Fibroblast of lung (primary cell): ENCODE measurements at places on chromosomes 7 and 10.

- no peak for DNase-seq
These were observed 613.8 kb upstream of the FOXK1 start for GRCh38 chr7:4068286-4068685.

- DNase-seq, result no peak
These were observed 103.4 kb downstream of the GRID1 start for GRCh38 chr10:86263209-86263608.

DNA sequence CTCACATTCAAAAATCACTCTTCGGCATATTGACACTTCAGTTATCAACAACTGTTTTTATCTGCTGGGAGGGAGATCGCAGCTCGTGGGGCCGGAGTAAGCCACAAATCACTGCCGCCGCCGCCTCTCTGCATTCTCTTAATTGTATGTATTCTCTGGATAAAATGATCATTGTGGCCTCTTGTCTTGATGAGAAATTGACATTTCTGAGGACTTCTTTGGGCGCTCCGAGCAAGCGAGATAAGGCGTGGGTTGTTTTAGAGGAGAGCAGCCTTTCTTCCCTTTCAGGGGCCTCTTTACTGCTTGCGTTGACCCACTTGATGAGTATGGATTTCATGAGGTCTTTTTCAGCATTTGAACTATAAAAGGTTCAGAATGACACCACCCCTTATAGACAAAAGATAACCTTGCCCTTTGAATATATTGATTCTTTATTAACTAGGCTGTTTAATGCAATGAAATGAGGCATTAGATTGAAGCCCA, 130.6 kb downstream of the EBF3 start:
- DNase-seq, result no peak

DNA sequence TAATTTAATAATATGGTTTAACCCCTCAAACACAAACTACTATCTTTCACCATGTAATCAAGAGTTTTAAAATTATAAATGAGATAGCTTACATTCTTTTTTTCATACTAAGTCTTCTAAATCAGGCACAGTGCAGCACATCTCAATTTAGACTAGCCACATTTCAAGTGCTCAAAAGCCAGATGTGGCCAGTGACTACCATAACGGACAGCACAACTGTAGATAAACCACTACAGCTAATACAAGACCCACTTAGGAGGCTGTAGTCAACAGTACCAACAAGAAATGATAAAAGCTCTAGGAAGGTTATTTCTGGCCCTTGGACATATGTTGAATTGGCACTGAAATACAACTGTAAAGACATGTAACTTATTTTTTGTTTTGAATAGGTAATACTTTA, 65.3 kb downstream of the JAZF1 start:
- DNase-seq, result no peak

GRCh38 chr7:93862651-93863050, 27.9 kb downstream of the TFPI2 start:
- DNase-seq, result no peak

- peak; percentile 42 for DNase-seq
These were observed 69.9 kb downstream of the TMEM106B start for GRCh38 chr7:12281038-12281437.

- DNase-seq, result no peak
These were observed 1.7 kb upstream of the CLIP2 start for GRCh38 chr7:74287303-74288033.

DNA sequence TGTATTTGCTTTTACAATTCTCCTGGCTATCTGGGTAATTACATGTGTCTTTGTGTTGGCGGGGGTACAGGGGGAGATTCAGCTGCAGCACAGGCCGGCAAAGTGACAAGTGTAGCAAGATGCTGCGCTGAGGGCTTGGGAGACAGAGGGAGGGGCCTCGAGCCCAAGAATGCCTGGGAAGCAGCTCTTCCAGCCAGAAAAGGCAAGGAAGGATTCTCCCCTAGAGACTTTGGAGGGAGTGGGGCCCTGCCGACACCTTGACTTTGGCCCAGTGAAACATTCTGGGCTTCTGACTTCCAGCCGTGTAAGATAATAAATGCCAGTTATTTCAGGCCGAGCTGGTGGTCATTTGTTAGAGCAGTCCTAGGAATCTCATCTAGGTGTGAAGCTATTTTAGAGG, 7.2 kb upstream of the REPIN1 start:
- no peak for DNase-seq

GRCh38 chr10:80498078-80498832, 39.4 kb upstream of the SH2D4B start:
- no peak for DNase-seq

GRCh38 chr7:118777308-118777707, 552.8 kb downstream of the ANKRD7 start:
- DNase-seq, result no peak

DNA sequence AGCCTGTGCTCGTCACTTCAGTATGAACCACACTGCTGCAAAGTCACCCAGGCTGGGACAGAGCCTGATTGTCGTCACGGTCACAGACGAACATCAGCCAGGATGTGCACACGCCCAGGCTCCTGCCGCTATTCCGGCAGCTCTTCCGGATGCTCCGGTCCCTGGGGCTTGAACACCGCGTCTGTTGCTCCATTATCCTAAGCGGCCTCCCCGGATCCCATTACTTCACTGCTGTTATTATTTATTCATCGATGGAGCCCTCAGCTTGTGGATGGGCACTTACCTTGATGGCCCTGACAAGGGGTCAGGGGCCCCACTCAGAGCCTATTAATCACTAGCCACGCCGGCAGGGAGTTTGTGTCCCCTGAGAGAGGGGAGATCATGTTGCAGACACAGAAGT, 120.8 kb upstream of the PCBD1 start:
- no peak for DNase-seq

- no peak for DNase-seq
These were observed 106.2 kb downstream of the RTKN2 start for GRCh38 chr10:62162261-62162981.

DNA sequence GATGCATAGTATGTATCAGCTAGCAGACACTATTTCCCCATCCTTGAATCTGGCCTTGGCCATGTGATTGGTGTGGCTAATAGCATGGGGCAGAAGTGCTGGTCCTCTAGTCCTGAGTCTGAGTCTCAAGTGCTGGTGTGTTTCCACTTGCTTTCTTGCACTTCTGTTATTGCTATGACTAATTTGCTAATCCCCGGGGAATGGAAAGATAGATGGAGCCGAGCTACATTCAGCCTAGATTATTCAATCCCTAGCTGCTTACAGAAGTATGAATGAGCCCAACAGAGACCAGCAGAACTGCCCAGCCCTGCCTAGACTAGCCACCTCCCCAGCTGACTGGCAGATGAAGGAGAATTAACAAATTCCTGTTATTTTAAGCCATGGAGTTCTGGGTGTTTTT, 53.2 kb upstream of the SYPL1 start:
- DNase-seq, result peak; percentile 54

DNA sequence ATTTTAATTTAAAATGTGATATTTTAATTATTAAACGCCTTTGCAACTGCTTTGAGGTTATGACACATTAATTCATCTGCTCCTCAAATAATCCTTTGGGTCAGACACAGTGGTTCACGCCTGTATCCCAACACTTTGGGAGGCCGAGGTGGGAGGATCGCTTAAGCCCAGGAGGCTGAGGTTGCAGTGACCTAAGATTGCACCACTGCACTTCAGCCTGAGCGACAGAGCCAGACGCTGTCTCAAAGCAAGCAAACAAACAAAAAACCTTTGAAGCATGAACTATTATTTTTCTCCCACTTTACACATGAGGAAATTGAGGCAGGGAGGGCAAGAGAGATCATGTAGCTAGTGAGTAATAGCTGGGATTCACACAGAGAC, 1.5 kb upstream of the POLD2 start:
- DNase-seq, result no peak

GRCh38 chr7:17554341-17555015, 256.0 kb downstream of the AHR start:
- DNase-seq, result no peak

GRCh38 chr10:81303656-81304055, 571.3 kb upstream of the NRG3 start:
- DNase-seq, result no peak

DNA sequence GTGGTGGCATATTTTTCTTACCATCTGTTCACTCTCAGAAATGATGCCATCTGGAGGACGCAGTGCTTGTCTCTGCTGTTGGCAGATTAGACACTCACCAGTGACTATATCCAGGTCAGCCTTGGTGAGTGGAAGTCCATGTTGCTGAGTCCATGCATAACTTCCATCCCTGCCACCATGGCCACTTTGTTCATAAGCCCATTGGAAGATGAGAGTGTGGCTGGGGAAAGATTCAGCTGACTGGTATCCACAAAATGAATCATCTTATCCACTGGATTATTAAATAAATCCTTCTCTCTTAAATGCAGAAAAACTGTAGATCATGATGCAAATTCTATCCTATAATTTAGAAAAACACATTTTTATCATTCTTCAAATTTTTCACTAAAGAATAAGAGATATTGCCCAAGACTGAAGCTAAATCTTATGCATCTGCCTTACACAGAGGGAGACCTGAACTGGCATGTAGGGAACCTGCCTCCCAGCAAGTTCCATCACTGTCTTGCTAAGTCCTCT, 726.9 kb downstream of the TNS3 start:
- peak; percentile 6 for DNase-seq

GRCh38 chr7:84144480-84144879, 50.1 kb downstream of the SEMA3A start:
- peak; percentile 35 for DNase-seq

DNA sequence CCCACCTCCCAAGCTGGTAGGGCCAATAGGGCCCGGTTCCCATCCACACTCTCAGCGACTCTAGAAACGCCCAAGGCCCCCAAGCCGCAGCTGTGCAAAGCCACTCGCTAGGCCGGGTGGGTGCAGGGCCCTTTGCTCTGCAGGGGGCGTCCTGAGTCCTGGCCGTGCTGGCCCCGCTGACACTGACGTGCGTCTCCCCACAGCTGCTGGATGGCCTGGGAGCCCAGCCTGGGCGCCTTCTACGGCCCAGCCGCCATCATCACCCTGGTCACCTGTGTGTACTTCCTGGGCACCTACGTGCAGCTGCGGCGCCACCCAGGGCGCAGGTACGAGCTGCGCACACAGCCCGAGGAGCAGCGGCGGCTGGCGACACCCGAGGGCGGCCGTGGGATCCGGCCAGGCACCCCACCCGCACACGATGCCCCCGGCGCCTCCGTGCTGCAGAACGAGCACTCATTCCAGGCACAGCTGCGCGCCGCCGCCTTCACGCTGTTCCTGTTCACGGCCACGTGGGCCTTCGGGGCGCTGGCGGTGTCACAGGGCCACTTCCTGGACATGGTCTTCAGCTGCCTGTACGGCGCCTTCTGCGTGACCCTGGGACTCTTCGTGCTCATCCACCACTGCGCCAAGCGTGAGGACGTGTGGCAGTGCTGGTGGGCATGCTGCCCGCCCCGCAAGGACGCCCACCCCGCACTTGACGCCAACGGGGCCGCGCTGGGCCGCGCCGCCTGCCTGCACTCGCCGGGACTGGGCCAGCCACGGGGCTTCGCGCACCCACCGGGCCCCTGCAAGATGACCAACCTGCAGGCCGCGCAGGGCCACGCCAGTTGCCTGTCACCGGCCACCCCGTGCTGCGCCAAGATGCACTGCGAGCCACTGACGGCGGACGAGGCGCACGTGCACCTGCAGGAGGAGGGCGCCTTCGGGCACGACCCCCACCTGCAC, 31.6 kb upstream of the KNDC1 start:
- no peak for DNase-seq

- no peak for DNase-seq
These were observed 127.0 kb upstream of the PPIF start for GRCh38 chr10:79220307-79220706.

DNA sequence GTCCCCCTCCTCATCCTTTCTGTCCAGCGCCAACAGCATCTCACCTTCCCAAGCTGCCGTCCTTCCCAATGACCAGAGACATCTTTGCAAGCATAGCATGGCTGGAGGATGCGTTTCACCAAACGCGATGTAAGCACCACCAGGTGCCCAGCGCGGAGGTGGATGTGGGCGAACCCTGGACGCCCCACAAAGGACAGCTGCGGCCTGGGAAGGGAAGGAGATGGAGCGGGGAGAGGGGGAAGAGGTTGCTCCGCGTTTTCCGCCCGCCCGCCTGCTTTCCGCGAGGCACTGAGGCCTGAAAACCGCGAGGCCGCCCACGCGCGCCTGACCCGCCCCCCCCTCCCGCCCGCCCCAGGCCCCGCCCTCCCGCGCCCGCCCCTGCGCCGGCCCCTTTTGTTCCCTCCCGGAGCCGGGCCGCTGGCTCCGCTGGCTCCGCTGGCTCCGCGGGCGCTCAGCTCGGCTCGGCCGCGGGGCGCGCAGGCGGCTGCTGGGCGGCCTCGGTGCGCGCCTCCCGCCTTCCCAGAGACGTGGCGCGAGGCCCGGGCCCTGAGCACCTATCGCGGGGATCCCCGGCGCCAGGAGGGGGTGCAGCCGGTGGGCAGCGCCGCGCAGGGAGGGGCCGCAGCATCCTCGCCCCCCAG, at the start of gene CLIP2:
CLIP2 (plus strand) TSS at position 390 of the 641 bp plus-strand sequence. CDS start 28,140 bp downstream, outside the sequence.
- DNase-seq, result peak; percentile 82

GRCh38 chr10:96919785-96920430, 87.8 kb downstream of the LCOR start:
- peak; percentile 13 for DNase-seq

- no peak for DNase-seq
These were observed 825 bp downstream of the TMEM176A start for GRCh38 chr7:150801242-150801945.

- DNase-seq, result no peak
These were observed 1209.2 kb downstream of the TYW1 start for GRCh38 chr7:68205826-68206225.

DNA sequence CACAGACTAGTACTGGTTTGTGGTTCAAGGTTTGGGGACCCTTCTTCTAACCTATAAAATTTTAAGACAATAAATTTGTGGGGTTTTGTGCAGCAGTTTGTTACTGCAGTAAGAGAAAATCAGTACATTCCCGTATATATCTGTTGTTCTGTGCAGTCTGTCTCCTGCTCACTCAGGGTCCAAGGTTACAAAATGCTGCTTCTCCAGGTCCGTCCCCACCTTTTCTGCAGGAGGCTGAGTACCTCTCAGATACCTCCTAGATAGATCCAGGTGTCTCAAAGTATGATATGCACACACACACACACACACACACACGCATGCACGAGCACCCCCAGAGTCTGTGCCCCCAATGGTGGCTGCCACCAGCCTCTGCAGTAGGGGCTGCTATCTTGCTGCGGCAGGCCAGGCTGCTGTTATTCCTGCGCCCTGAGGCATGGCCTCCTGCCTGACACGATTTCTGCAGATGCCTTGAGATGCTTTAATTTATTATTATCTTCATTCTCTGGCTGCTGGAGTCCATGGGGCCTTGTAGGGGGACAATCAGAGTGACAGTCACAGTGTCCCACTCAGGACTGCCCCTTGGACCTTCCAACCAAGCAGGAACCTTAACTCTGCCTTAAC, 25.2 kb upstream of the ASL start:
- no peak for DNase-seq

DNA sequence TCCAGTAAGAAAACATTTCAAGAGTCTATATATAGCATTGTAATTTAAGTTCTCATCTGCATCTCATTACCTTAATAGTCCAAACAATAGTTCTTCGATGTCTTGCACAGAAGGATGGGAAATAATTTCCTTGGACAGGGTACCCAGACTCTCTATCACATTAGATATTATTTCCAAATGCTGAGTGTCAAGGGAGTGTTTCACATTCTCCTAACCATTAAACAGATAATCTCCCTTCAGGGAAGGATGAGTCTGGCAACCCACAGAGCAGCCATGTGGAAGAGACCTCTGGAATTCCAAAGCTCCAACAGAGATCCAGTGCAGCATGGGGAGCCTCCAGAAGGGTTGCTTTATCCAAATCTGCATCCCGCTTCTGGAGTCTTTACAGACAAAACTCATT, 89.6 kb downstream of the FZD1 start:
- no peak for DNase-seq
